ENCODE measurements at places on chromosomes 3 and 15.

- no peak for DNase-seq
These were observed 519.8 kb upstream of the MDFIC2 start for GRCh38 chr3:70832089-70832833.

GRCh38 chr3:14869917-14870782 lies 51.4 kb downstream of the FGD5 start:
- DNase-seq: no peak

DNA sequence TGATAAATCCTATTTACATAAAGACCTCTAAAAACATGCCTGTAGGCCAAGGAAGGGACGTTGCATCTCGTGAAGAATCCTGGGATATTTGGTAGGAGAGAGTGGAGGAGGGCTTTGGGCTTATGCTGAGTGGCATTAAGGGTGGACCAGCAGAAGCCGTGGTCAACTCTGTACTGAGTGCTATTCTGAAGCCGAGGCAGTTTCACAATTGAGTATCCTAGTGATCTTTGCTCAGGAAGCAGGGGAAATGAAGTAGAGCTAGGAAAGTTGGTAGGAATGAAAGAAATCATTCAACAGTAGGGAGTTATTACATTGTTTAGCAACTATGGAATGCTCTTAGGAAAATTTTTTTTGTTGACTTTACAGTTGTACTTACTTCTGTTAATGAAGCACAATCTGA lies 24.2 kb downstream of the MCTP2 start:
- no peak for DNase-seq

DNA sequence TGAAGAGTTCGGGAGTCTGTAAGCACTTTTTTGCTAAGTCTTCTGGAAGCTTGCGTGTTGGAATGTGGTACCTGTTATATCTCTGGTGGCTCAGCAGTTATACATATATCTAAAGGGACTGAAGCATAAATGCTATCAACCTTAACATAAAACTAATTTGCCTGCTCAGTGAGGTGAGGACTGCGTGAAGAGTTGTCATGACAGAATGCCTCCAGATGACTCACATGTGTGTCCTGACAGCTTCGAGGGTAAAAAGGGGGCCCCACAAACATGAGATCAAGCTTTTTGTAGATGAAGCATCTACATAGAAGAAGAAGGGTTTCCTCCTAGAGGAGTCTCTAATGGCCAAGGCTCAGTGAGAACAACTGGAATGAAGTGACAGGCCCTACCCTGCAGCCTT lies 88.8 kb upstream of the C3orf80 start:
- DNase-seq: no peak

DNA sequence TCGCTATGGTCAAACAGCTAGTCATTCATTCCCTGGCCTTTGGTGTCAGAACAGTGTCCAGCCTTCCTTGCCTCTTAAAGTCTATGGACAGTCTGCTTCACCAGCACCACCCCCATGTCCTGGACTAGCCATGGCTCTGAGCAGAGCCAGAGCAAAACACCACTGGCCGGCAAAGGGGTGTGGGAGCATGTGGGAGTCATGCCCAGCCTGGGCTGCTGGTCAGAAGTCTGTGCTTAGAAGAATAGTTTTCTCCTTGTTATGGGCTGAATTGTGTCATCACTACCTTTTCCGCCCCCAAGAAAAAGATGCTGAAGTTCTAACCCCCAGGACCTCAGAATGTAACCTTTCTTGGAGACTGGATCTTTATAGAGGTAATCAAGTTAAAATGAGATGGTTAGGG lies 132.9 kb upstream of the LPP start:
- DNase-seq: no peak

DNA sequence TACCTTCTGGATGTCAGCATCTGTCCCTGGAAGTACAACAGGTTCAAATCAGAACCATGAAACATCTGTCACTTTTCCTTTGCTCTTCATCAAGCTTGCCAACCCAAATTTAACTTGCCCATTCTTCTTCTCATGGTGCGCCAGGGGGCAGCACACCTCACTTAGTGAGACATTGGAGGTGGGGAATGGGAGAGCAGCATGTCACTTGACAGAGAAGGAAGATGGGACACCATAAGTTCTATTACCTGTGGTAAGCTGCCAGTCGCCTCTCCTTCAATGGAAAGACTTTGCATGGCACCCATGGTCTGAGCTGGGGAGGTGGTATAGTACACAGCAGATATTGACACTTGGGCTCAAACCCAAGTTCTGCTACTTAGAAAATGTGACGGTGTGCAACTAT lies 2.9 kb downstream of the SCN5A start:
- no peak for DNase-seq

DNA sequence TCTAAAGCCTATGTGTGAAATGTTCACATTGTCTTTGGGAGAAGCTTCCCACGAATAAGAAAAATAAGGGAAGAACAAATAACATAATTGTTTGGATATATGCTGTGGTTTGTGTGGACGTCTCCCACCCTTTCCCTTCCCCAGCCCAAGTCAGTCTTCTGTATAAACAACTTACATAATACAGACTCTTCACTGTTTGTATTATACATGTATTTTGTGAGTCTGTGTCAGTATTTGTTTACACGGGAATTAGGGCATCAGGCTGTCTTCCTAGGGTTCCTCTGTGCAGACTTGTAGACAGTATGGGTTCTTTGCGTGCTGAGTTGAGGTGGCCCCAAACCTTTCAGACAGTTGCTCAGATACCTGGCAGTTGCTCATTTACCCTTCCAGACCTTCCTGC lies 103.4 kb downstream of the IGF1R start:
- DNase-seq: no peak

GRCh38 chr15:63052077-63052841 lies 9.7 kb downstream of the TPM1 start:
- DNase-seq: no peak

- DNase-seq: no peak
These were observed 7.7 kb downstream of the FAM107A start for GRCh38 chr3:58569287-58570001.

Measured in T-cell (primary cell).